ENCODE measurements at places on chromosomes 11 and 22.

GRCh38 chr11:86161837-86162236, 82.7 kb upstream of the EED start:
- DNase-seq: no peak

DNA sequence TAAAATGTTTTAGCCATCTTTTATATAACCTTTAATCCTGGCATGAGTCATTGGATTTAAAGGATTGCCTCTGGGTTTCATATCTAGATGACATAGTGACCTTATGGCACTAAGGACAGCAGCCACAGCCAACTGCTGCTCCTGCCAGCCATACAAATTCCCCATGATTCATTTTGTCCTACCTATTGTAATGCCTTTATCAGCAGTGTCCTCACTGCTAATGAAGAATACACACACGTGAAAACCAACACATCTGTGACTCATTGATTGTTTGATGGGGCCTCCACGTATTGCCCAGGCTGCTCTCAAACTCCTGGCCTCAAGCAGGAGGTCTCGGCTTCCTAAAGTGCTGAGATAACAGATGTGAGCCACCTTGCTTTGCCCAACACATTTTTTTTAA, 1.8 kb downstream of the LDHAL6A start:
- DNase-seq: no peak

GRCh38 chr11:119856681-119857485, 127.9 kb upstream of the NECTIN1 start:
- no peak for DNase-seq

DNA sequence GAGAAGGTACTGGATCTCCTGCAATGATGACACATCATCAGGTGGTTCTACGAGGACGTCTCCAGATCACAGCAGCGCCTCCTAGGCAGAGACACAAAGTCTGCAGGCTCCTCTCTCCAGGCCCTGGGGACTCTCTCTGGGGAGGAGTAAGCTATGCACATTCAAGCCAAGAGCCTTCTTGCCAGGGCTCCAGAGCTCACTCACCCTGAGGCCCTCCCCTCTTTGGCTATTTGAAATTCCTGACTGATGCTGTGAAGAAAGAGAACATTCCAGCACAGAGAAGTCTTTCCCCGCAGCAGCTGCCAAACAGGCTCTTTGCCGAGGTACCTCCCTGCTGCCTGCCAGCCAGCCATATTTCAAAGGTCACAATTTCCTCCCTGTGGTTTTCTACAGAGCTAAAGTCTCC, 204.9 kb downstream of the CSNK2A3 start:
- DNase-seq: no peak

DNA sequence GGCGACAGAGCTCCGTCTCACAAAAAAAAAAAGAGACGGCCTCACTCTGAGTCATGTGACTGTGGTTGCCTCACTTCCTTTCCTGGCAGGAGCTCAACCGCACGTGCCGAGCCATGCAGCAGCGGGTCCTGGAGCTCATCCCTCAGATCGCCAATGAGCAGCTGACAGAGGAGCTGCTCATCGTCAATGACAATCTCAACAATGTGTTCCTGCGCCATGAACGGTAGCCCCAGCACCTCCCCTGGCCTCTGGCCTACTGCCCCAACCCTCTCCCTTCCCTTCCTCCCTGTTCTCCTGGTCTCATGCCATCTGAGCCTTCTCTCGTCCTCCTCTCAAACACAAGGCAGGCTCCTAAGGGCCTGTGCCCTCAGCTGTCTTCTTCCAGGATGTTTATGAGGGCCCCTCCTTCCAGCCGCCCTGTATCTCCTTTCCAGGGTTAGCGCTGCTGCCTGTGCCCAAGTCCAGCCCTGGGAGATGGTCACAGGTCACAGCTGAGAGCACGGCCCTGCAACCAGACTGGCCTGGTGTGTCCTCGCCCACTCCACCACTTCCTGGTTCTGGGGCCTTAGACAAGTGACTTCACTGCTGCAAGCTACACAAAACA, 30.7 kb downstream of the TOM1 start:
- DNase-seq: no peak

DNA sequence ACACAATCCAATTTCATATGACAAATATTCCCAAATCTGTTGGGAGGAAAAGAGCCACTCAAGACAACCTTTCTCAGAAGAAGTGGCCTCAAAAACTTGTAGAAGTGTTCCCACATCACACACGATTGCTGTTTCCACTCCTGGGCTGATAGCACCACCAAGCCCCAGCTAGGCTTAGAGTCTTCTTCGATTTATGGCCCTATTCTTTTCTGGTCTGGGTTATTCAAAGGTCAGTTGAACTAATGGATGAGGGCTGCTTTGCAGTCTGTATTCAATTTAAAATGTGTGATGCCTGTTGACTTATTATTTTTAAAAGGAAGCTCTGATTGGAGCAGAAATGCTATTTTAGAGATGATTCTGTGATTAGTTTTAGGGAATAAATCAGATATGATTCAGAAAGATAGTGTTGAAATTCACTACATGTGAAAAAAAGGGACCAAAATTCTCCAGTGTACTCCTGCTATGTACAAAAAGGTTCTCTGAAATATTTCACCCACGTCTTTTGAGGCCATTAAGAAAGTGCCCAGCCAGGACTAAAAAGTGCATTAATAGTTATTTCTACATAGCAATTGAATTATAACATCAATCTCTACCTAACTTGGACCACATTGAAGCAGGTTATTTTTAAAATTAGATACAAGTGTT, 57.3 kb upstream of the SPON1 start:
- DNase-seq: no peak

- no peak for DNase-seq
These were observed 112.6 kb downstream of the ST3GAL4 start for GRCh38 chr11:126468102-126468521.

- no peak for DNase-seq
These were observed 1912.0 kb upstream of the RAG2 start for GRCh38 chr11:38510041-38510440.

GRCh38 chr11:128282053-128282452, 305.3 kb downstream of the ETS1 start:
- DNase-seq: no peak

Measured in NCI-H2081 treated with DMSO at 0.1 percent for 48 hours (cell line).